ENCODE measurements at places on chromosomes 1 and 21. TPM values are rescaled to one million over a fixed set of nuclear protein-coding genes. Genes with fewer than 3 reads are reported as not detected.

OR2G6 gene
- not detected for total RNA-seq

CELA3A gene
- not detected for total RNA-seq

DNA sequence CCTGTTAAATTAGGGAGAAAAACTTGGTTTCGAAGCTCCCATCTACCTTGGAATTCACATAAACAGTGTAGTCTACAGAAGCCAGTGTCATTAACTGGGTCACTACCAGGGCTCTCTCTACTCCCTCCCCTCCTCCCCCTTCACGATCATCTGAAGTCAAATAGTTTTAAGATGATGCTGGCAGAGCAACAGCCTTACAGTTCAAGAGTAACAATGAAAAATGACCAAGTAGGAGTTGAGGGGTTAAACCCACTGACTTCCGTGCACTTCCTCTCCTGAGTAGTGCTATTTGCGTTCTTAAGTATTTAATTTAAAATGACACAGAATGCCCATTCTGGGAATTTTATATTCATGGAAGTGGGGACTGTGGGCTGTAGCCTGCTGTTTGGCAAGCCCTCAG is 236.9 kb downstream of the SIPA1L2 start:
- DNase-seq, result no peak

GRCh38 chr1:18109756-18110597 is 2.4 kb downstream of the IGSF21 start:
- DNase-seq, result no peak

DNA sequence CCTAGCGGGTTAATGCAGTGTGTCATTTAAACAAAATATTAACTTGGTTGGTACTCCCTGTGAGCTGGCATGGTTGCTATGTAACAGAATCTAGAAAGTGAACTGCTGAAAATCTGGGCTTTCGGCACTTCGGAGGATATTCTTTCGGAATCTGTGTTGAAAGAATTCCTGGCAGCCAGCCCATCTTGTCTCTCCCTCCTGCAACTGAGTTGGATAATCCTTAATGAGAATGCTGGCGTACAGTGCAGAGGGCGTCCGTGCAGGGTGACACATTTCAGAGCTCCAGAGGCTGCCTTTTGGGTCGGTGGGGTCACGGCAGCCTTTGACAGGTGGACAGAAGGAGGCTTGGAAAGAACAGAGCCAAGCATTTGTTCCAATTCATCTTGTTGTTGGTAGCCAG is 3.7 kb downstream of the KAZN start:
- DNase-seq, result no peak

Data from HT-29 (cell line).